ENCODE measurements at places on chromosomes 11 and 22. TPM values are rescaled to one million over a fixed set of nuclear protein-coding genes. Genes with fewer than 3 reads are reported as not detected.

XKR3 gene
- total RNA-seq: not detected

BIK gene
- total RNA-seq: not detected

MGAT3 gene
- 3.2 TPM for total RNA-seq

CDC45 gene
- 0.99 TPM for total RNA-seq

SYNGR1 gene
- 12.9 TPM for total RNA-seq

CPT1A gene
- total RNA-seq: 75.3 TPM

RIMBP3C gene
- total RNA-seq: 0.28 TPM

- H3K27ac ChIP-seq: no peak overlapping the region
- no peaks in the 10 kb centered on the region for H3K36me3 ChIP-seq
- no peaks in the 10 kb centered on the region for H3K27me3 ChIP-seq
- no peak overlapping the region for H3K4me3 ChIP-seq
Observed at GRCh38 chr11:27616711-27617110, 83.5 kb downstream of the BDNF start.

DNA sequence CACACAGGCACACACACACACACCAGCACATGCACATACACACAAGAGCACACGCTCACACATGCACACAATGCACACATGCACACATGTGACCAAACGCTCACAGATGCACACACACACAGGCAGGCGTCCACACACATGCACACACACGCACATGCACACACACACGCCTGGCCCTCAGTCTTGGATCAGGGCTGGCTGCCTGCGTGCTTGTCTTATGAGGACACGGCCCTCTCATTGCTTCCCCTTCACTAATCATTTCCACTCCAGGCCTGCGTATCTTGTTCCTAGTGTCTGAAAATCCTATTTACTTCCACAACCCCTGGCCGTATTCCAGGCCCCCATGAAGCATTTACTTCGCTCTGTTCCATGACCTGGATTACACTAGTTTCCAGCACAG is 740.5 kb downstream of the BRD1 start:
- no peak overlapping the region for H3K27ac ChIP-seq
- no peak overlapping the region for H3K4me3 ChIP-seq
- H3K27me3 ChIP-seq: no peaks in the 10 kb centered on the region

- no peaks in the 10 kb centered on the region for H3K27me3 ChIP-seq
- no peak for DNase-seq
- H3K4me3 ChIP-seq: no peak overlapping the region
- H3K27ac ChIP-seq: no peak overlapping the region
Observed at GRCh38 chr11:102073253-102073652, 26.0 kb downstream of the CFAP300 start.

DNA sequence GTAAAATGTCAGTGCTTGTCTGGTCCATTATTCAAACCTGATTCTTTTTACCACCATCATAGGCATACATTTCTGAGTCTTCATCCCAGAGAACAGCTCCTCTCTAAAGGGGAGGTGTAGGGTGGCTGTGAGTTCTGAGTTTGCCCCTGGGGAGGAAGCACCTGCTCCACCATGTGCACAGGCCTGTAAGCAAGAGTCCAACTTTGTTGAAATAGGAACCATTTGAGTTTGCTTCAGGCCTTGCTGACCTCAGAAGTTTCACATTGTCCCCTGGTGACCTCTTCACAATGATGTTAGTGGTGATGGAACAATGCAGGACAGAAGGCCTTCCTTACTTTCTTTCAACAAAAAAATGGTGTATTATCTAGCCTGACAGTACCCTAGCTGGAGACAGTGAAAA is 54.6 kb upstream of the TOP3B start:
- no peaks in the 10 kb centered on the region for H3K4me1 ChIP-seq
- DNase-seq: no peak
- H3K4me3 ChIP-seq: no peak overlapping the region
- no peaks in the 10 kb centered on the region for H3K36me3 ChIP-seq

DNA sequence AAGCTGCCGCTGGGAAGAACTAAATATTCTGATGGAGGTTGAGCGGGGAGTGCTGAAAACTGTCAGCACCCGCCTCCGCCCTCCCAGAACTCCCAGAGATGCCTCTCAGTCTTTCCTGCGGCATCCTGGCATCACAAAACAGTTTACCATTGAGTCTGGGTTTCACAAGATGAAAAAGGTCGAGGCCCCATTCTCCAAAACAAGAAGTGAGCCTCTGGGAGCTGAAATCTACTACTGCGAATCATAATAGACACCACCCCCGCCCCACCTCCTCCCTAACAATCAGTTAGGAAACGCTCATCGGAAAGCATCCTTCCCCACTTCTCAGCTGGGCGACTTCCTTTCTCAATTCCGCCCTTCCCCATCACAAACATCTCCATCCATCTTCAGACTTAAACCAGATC is 1.0 kb downstream of the SUN2 start:
- H3K27ac ChIP-seq: peak overlapping the region; percentile 99
- no peak for DNase-seq
- peaks cover 32% of the 10 kb centered on the region for H3K36me3 ChIP-seq
- H3K27me3 ChIP-seq: no peaks in the 10 kb centered on the region
- peak overlapping the region; percentile 90 for H3K4me3 ChIP-seq

DNA sequence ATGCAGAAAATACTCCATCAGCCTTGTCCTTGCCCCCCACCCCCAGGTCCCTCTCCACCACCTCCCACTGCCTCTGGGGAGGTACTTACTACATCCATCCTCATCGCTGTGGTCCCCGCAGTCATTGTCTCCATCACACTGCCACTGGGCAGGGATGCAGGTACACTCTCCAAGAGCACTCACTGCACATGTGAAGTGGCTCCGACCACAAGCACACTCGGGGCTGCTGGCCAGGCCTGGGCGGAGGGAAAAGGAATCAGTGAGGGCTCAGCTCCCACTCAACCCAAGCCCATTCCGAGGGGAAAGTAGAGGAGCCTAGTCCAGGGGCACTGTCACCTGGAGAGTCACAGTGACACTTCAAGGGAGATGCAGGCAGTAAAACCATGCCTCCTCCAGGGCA is 15.7 kb downstream of the LRP4 start:
- no peak for DNase-seq
- no peaks in the 10 kb centered on the region for H3K4me1 ChIP-seq
- H3K27ac ChIP-seq: no peak overlapping the region
- H3K36me3 ChIP-seq: no peaks in the 10 kb centered on the region
- H3K27me3 ChIP-seq: no peaks in the 10 kb centered on the region
- H3K4me3 ChIP-seq: no peak overlapping the region

DNA sequence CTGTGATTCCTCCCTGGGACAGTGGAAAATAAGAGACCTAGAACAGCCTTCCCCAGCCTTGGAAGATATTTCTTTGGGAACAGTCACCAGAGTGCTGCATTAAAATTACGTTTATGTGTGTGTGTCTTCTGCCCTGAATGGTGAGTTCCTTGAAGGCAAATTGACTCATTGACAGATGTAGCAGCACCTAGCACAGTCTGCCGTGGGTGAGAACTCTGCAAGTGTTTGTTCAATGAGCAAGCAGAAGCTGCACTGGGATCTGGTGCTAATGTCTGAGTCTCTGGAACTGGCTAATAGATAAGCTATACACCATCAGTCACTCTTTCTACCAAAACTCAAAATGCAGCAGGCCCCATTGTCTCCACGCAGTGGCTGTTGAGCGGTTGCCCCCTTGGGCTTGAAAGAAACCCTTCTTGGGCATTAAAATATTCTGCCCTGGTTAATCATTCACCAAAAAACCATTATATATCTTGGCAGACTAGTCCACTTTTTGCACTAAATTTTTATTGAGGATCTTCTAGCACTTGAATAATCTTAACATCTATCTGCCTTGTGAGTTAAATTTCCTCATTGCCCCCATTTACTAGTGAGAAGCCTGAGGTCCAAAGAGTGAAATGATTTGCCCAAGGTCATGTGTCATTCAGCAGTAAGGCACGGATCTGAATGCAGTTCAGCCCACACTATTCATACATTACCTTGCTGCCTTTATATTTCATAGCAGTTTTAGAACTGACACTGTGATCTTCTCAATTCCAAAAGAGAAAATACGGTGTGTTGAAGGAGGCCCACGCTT is 87.8 kb upstream of the GALNT18 start:
- no peak for DNase-seq
- H3K36me3 ChIP-seq: no peaks in the 10 kb centered on the region
- H3K27me3 ChIP-seq: no peaks in the 10 kb centered on the region
- H3K4me1 ChIP-seq: no peaks in the 10 kb centered on the region
- H3K27ac ChIP-seq: no peak overlapping the region

DNA sequence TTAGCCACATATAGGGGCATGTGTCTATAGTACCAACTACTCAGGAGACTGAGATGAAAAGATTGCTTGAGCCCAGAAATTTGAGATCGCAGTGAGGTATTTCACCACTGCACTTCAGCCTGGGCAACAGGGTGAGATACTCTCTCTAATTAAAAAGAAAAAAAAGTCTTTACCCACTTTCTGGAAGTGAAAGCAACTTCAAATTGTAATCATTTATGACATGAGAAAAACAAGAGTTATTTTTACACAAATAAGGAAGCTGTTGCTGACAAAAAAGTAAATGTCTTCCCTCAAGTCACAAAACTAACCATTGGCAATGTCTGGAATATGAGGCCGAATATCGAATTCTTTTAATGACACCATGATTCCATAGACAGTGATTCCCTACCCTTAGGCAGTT is 71.4 kb downstream of the GLYATL1 start:
- no peaks in the 10 kb centered on the region for H3K4me1 ChIP-seq
- H3K4me3 ChIP-seq: no peak overlapping the region
- H3K27ac ChIP-seq: no peak overlapping the region
- H3K36me3 ChIP-seq: no peaks in the 10 kb centered on the region
- H3K27me3 ChIP-seq: no peaks in the 10 kb centered on the region

DNA sequence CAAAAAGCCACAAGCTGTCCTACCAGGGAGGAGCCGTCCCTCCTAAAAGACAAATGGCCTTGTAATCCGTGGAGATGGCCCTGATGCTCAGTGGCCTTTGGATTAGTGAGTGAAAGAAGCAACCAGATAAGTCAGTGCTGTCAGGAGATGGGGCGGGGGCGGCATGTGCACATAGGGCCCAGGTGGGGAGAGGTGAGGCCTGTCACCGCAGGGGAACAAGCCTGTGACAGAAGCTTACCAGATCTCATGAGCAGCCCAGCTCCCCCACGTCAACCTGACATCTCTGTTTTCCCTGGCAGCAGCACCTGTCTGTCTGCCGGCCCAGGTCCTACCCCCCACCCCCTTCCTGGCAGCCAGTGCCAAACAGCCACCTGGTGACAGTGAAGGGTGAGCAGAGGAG is 162.6 kb downstream of the BUD13 start:
- no peak overlapping the region for H3K4me3 ChIP-seq
- H3K4me1 ChIP-seq: no peaks in the 10 kb centered on the region
- no peaks in the 10 kb centered on the region for H3K27me3 ChIP-seq
- H3K27ac ChIP-seq: no peak overlapping the region
- no peak for DNase-seq

DNA sequence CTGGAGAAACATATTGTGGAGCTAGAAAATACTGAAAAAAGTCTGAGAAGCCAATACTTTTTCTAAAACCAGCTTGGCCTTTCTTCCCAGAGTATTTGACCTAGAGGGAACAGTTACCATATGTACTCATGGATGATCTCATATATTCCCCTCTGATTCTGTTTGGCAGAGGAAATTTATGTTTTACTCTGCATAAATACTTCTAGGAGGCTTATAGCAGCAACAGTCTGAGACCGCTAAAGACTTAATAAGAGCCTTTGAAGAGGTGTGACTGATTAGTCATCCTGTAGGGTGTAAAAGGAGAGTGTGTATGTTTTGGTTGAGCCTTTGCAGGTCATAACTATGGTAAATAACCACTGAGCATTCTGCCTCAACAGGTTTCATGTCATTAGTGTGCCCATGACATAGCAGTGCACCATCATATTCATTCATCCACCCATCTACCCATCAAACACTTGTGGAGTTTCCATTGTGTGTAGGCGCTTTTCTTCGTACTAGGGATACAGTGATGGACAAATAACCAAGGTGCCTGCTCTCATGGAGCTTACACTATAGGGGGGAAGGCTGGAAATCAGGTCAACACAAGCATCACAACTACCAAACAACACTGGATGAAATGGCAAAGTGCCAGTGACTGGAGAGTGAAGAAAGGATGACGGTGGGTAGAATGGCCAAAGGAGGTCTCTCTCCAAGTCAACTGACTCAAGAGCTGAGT is 44.5 kb downstream of the TRAF6 start:
- DNase-seq: no peak
- H3K36me3 ChIP-seq: no peaks in the 10 kb centered on the region
- H3K27me3 ChIP-seq: no peaks in the 10 kb centered on the region
- peaks cover 10% of the 10 kb centered on the region for H3K4me1 ChIP-seq
- H3K4me3 ChIP-seq: no peak overlapping the region
- H3K27ac ChIP-seq: no peak overlapping the region

All from thoracic aorta (tissue), 2 donors.